ENCODE measurements at places on chromosomes 11 and 22. TPM values are rescaled to one million over a fixed set of nuclear protein-coding genes. Genes with fewer than 3 reads are reported as not detected.

DNA sequence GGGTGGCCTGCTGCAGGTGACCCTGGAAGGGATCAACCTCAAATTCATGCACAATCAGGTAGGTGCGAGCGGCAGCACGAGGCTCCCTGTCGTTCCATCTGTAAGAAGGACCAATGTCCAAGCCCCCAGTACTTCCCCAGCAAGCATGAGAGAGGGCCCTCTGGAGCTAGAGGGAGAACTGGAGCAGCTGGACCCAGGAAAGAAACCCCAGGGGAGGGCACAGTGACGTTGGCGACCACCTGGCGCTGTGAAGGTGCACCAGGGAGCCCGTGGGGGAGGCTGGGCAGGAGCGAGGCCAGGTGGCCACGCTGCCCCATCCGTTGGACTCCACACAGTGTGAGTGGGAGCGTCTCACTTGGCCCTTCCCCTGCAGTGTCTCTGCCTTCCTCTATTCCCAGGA is 28.0 kb downstream of the MYBPC3 start:
- no peak for DNase-seq

GRCh38 chr22:28072066-28072465 is 153.0 kb upstream of the PITPNB start:
- DNase-seq: no peak

DNA sequence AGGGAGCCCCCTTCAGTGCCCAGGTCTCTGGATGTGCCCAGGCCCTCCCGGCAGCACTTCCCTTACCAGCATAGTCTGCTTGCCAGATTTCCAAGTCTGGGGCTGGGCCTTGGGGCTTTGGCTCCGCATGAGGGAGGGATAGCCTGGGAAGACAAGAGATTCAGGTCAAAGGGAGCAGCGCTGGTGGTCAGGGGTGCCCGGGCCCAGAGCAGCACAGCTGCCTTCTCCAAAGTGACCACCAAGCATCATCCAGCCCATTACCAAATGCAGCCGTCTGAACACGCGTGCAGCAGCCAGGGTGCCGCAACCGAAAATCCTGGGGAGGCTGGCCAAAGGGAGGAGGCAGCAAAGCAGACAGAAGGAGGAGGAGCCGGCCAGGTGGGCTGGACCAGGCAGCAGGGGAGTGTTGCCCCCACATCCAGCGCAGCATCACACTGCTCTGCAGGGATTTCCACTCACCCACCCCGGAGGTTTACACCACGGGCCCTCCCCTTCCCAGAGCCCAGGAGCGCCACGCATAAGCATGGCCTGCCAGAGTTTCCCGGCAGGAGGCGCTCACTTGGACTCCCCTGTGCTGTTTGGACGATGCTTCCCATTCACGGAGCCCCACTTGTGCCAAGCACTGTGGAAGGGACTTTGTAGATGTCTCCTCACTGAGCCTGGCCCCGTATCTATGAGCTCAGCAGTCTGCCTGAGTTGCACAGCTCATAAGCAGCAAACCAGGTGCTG is 22.5 kb downstream of the TRIM29 start:
- DNase-seq: no peak

DNA sequence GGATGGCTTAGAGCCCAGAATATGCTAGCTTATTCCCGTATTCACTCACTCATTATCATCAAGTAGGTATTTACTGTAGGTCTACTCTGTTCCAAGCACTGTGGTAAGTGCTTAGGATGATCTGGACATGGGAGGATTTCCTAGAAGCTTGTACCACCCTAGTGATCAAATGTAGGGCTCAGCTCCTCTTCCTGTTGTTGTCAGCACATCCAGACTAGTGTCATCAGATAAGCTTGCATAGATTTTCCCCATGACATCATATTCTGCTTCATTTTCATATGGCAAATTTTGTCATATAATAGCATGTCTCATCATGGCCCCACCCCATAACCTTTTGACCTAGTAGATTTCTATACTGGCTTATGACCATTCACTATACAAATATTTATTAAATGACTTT is 19.3 kb upstream of the NUCB2 start:
- DNase-seq: no peak

GRCh38 chr22:32901925-32902324 is 100.4 kb downstream of the TIMP3 start:
- no peak for DNase-seq

- DNase-seq: no peak
Observed at GRCh38 chr11:117912497-117912896, 16.7 kb downstream of the TMPRSS13 start.

KDM4E gene
- 0.47 TPM for polyA plus RNA-seq

ARHGAP20 gene
- 5.7 TPM for polyA plus RNA-seq
